H54 (cell line): ENCODE measurements at places on chromosomes 7 and 10.

- DNase-seq, result no peak
These were observed 203.6 kb downstream of the MACC1 start for GRCh38 chr7:20013536-20013935.

- no peak for DNase-seq
These were observed 55.7 kb upstream of the RHEB start for GRCh38 chr7:151575410-151575809.

- DNase-seq, result no peak
These were observed 46.9 kb downstream of the STEAP1B start for GRCh38 chr7:22452960-22453558.

- no peak for DNase-seq
These were observed 78.0 kb downstream of the GOLGA7B start for GRCh38 chr10:97927622-97928021.

DNA sequence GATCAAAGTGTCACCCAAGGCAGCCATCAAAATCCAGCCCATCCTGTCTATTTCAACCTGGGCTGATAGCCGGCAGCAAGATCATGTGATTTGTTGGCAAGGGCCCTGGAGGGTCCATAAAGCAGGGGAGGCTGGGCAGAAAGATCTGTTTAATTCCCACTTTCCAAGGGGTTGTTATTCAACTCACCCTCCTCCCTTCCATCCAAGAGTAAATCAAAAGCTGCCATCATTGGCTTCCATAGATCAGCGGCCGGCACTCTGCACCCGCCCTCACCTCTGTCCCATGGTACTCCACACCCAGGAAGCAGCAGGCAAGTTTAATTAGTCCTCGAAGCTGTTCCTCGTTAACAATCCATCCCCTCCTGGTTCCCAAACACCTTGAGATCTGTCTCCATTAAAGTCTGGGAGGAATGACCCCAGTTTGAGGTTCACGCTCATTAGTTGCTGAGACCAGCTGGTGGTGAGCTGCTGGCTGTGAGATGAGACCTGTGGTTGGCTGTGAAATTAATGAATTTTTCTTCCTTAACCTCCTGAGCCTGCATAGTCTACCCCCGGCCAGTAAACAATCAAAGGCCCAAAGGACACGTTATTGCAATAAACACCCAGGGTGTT, 120.6 kb upstream of the CHST15 start:
- no peak for DNase-seq
